ENCODE measurements at places on chromosomes 4 and X. TPM values are rescaled to one million over a fixed set of nuclear protein-coding genes. Genes with fewer than 3 reads are reported as not detected.

GRCh38 chr4:8539661-8540060 lies 40.5 kb upstream of the GPR78 start:
- no peak for DNase-seq

Gene SSX3
- not detected for total RNA-seq

DNA sequence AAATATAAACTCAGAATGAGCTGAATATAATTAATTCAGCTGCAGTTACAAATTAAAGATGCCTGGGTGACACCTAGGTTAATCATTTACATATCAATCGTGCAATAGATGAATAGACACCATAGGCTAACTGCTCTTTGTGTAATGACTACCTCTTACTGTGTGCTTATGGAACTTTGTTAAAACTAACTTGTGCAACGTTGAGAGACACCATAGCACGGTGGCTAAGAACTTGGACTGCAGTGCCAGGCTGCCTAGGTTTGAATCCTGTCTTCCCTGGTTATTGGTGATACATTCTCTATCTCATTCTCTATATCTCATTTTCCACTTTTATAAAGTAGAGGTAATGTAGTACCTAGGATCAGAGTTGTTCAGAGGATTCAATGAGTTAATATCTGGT lies 46.9 kb downstream of the SMAD1 start:
- no peak for DNase-seq

- DNase-seq, result no peak
Measured at GRCh38 chr4:89981789-89982334, 87.2 kb downstream of the MMRN1 start.

Gene ODAM
- not detected for total RNA-seq

Measured in breast epithelium (tissue), 4 donors.